Central memory CD4-positive, alpha-beta T cell (primary cell): ENCODE measurements at places on chromosomes 2 and 18.
A peak's percentile ranks its signal among the peaks of the same experiment; 100 is the strongest.

DNA sequence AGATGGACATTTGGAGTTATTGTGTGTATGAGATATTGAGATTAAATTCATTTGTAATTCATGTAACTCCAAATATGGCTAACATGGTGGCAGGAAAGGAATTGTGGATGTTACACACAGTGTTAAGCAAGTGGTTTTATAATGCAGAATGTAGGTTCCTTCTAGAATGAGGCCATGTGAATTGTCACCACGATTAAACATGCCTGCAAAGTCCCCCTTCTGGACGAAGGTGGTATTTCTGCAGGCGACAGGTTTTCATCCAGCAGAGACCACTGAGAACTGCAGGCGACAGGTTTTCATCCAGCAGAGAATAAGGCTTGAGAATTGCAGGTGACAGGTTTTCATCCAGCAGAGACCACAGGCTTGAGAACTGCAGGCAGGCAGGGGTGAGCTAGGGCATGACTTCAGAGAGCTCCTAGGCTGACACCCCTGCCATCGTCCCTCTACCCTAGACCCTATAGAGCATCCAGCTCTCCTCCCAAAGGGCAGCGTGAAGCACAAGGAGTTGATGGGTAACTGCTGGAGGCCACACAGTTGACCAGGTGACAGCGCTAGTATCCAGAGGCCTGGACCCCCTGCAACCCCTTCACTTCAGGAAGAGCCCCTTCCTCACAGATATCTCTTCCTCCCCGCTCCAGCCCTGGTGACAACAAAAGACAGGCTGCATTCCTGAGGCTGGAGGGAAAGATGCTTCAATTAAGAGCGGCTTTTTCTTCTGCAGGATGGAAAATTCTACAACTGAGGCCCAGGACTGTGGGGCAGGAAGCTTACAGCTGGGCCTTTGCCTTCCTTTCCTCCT, 175.8 kb downstream of the LOXHD1 start:
- DNase-seq, result peak; percentile 24

- no peak for DNase-seq
Observed at GRCh38 chr2:133508546-133509165, 59.6 kb downstream of the NCKAP5 start.

GRCh38 chr2:36549165-36549574, 48.8 kb downstream of the FEZ2 start:
- no peak for DNase-seq

GRCh38 chr18:8780227-8780626, 74.9 kb downstream of the MTCL1 start:
- no peak for DNase-seq

DNA sequence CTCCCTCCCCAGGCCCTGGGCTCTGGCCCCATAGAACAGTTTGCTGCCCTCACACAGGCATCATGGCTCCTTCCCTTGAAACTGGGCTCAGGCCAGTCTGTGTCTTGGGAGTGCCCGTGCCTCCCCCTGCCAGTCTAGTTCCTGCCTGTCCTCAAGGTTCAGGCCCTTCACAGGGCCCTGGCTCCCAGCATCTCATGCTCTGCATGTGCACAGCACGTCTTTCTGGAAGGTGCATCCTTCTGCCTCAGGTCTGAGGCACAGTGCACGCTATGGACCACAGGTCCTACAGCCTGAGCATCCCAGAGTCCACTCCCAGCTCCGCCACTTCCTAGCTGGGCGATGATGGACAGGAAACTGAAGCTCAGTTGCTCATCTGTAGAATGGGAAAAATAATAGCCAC, 35.6 kb upstream of the FOSL2 start:
- DNase-seq, result no peak

DNA sequence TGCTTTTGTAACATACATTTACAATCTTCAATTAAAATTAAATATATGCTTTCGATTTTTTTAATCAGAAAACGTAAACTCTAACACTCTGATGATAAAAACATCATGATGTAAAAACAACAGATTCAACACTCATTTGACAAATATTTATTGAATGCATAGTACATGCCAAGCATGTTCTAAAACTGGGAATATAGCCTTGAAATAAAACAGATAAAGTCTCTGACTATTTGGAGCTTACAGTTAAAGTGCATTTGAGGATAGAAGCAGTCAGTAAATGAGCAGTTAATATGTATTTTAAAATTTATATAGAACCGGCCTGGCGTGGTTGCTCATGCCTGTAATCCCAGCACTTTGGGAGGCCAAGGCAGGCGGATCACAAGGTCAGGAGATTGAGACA, 47.8 kb downstream of the TMX3 start:
- no peak for DNase-seq

DNA sequence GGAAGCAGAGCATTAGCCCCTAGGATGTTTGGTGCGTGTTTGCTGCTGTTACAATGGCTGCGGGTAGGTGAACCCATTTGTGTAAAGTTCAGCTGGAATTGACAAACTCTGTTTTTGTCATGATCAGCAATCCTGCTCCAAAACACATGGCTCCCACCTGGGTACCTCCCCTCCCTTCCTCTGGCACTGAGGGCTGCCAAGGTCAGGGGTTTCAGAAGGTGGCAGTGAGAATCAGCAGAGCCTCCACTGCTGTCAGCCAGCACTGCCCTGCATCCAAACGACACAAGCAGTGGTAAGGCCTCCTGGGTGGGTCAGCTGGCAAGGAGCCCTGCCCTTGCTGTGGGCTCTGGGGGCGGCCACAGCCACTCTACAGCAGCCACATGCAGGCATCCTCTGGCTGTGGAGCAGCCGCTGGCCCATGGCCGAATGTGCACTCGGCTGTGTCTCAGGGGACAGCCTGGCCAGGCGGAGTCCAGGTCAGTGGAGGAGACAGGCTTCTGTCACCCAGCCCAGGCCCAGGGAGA, 32.8 kb upstream of the LDLRAD4 start:
- no peak for DNase-seq

DNA sequence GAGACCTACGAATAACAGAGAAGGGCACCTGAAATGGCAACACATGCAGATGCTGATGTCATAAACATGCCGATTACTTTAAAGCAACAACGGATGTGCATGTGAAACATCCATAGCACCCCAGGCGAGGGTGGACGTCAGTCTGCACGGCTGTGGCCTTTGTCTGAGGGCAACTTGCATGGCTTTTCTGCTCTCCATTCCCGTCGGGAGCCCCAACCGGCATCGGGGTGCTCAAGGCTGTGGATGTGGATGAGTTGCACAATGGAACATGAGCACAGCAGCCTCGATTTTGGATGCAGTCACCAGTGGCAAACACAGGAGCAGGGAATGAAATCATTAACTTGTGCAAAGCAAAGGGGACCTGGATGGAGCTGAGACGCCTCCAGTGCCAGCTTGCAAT, 298.2 kb upstream of the SALL3 start:
- no peak for DNase-seq

DNA sequence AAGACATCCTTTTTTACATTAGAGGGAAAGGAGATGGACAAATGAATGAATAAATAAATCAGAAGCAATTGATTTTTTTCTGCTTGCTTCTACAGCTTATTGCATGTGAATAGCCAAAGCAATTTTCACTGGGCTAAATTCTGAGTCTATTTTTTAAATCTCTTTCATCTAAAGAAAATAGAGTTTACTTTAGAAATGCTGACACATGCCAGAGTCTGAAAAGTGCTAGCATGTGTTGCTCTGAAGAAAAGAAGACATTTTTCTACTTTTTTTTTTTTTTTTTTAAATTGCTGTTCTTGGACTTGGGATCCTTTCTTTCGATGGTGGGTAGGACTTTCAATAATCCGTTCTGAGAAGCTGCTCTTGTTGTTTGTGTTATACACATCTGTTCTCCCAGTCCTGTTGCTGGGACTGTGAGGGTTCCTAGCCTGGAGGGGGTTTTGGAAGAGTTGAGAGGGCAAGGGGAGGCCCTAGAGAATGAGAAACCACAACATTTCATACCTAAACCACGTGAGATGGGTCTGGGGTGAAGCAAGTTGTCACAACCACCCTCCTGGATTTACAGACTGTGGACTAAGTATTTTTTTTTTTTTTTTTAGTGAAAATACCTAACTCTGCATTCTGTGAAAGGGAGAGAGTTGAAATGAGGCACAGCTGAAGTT, 193.5 kb downstream of the PRKCE start:
- no peak for DNase-seq

GRCh38 chr2:98460573-98461497, 16.2 kb downstream of the INPP4A start:
- peak; percentile 56 for DNase-seq

GRCh38 chr2:52805901-52806410, 961.6 kb upstream of the CHAC2 start:
- no peak for DNase-seq

GRCh38 chr2:9174771-9175437, 31.7 kb upstream of the ASAP2 start:
- no peak for DNase-seq

DNA sequence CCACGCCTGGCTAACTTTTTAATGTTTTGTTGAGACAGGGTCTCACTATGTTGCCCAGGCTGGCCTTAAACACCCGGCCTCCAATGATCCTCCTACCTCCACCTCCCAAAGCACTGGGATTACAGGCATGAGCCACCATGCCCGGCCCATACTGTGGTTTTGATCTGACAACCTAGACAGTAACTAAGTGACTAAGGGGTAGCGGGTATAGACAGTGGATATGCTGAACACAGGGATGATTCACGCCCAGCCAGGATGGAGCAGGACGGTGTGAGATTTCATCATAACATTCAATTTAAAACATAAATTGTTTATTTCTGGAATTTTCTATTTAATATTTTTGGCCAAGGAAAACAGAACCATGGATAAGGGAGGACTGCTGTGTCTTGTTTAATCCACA, 36.0 kb upstream of the YPEL5 start:
- no peak for DNase-seq

DNA sequence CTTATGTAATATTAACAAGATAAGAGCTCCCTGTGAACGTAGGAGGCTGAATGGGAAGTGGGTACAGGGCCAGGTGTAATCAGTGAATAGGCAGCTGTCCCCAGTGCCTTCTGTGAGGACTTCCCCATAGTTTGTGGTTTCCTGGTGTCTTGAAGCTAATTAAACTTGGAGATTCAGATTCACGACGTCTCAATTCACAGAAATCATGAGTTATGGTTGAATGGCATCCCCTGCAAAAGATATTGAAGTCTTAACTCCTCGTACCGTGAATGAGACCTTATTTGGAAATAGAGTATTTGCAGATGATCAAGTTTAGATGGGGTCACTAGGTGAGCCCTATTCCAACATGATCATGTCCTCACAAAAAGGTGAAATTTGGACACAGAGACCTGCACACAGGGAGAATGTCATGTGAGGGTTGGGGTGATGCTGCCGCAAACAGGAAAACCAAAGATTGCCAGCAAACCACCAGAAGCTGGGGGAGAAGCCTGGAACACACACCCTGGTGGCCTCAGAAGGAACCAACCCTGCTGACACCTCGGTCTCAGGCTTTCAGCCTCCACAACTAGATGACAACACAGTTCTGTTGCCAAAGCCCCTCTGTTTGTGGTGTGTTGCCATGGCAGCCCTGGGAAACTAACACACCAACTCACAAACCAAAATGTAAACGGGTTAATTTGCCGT, 13.2 kb downstream of the ARL4C start:
- DNase-seq, result peak; percentile 90

GRCh38 chr2:158817588-158817987, 22.5 kb downstream of the DAPL1 start:
- no peak for DNase-seq

DNA sequence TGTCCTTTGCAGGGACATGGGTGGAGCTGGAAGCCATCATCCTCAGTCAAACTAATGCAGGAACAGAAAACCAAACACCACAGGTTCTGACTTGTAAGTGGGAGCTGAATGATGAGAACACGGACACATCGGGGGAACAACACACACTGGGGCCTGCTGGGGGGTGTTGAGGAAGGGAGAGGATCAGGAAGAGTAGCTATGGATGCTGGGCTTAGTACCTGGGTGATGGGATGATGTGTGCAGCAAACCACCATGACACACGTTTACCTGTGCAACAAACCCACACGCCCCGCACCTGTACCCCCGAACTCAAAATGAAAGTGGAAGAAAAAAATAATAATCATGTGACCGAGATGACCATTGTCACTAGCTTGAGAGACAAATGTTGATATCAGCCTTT, 114.7 kb downstream of the NDUFA10 start:
- no peak for DNase-seq

GRCh38 chr2:175234650-175235049, 53.1 kb upstream of the ATP5MC3 start:
- no peak for DNase-seq

DNA sequence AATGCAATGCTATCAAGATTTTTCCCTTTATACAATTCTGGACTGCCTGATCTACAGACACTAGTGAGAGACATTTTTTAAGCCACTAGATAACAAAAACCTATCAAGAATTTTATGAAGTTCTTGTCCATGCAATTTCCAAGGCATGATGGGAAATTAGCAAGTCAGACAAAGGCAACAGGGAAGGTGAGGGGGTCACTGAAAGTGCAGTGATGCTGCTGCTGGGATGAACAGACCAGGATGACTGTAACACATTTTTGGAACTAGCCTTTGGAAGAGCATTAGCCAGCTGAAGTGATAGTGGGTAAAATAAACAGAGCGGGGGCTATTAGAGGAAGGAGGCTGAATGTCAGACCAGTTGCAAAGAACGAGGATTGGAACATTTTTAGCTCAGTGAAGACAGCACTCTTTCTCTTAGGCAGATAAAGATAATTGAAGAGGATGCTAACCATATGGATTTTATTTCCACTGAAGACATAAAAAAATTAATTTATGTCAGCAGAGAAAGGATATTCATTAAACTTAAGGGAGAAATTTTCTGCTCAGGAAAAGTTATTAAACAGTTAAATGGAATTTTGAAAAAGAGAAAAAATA, 17.9 kb downstream of the NRXN1 start:
- no peak for DNase-seq

- no peak for DNase-seq
Observed at GRCh38 chr18:13993730-13994129, 78.4 kb upstream of the MC2R start.

- peak; percentile 19 for DNase-seq
Observed at GRCh38 chr2:111122631-111123421, 2.1 kb downstream of the BCL2L11 start.

GRCh38 chr2:241207151-241207550, 18.7 kb downstream of the ANO7 start:
- DNase-seq, result no peak

- peak; percentile 51 for DNase-seq
Observed at GRCh38 chr2:200373973-200374416, 67.5 kb downstream of the SPATS2L start.

- DNase-seq, result no peak
Observed at GRCh38 chr2:237816531-237816930, 18.0 kb downstream of the RBM44 start.
